Activated CD4-positive, alpha-beta T cell treated with anti-CD3 and anti-CD28 coated beads, Interleukin-2, amount 50 U/mL, for 24 hours (primary cell): ENCODE measurements at places on chromosomes 3 and 15.
A peak's percentile ranks its signal among the peaks of the same experiment; 100 is the strongest.

GRCh38 chr3:31770822-31771326, 210.2 kb downstream of the OSBPL10 start:
- DNase-seq, result no peak

DNA sequence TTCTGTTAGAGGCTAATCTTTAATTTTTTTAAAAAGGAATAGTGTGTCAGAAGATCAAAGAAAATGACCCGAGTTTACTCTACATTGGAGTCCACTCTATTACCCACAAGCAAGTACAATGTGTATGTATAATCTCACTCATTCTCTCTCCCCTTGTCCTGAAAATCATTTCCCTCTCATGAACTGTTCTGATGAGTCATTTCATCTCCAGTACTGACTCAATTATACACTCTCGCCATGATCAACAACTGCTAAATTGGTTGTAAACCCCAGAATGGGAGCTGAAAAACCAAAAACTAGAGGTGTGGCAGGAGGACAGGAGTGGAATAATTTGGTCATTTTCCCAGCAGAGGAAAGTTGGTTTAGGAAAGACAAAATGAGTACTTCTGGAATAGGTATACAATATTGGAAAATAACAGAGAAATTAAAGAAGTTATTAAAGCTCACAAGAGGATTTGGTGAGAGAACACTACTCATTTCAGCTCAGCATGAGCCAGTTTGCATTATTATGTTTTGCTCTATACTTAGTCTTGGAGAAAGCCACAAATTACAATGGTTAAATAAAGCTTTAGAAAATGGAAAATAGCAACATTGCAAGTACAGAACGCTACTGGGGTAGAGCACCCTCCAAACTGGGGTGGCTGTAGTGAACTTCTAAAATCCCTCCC, 144.3 kb upstream of the PFN2 start:
- DNase-seq, result no peak

DNA sequence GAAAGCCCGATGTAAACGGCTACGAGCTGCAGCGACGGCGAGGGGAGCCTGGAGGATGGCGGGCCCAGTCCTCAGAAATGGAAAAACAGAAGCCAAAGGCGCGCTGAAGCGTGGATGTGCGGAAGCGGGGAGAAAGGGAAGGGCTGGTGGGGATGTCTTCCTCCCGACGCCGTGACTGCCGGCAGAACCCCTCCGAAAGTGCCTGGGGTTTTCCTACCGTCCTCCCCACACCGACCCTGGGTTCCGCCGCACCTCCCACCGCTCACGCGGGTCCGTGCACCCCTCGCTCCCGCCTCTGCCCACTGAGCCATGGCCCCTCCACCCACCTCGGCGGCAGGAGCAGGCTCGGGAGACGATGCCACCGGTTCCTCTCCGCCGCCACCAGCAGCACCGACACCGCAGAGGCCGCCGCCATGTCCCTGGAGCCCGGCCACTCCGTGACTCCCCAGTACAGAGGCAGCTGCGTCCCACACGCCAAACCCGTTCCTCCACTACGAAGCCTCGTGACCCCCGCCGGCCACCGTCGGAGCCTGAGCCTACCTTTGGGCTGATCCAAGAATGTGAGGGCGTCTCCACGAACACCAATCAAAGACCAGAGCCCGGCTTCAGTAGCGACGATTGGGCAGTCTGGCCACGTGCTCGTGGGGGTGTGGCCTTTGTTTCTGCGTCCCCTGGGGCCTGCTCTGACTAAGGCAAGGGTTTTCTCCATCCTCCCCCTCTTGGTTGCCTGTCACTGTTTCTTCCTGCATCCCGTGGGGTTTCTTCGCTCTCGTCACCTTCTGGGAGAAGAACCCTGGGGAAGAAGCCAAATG, at the start of gene MCCC1:
Gene MCCC1, minus strand, starts transcription at position 471 of the 812 bp plus-strand sequence. Its CDS starts 56 bp downstream, at position 415.
- DNase-seq, result peak; percentile 92

DNA sequence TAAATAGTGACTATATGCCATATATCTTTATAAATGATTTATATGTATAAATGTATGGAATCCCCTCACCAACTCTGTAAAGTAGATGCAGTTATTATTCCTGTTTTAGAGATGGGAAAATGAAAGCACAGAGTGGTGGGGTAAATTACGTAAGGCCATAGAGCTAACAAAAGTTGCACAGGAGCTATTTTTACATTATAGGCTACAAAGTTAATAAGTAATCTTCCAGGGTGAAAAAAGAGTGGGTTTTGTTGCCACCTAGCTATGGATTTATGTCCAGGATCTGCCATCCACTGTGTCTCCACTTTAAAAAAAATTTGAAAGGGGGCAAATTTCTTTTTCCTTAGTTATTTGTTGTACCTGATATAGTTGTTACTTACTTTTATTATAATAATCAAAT, 235.7 kb downstream of the MCTP2 start:
- DNase-seq, result no peak

DNA sequence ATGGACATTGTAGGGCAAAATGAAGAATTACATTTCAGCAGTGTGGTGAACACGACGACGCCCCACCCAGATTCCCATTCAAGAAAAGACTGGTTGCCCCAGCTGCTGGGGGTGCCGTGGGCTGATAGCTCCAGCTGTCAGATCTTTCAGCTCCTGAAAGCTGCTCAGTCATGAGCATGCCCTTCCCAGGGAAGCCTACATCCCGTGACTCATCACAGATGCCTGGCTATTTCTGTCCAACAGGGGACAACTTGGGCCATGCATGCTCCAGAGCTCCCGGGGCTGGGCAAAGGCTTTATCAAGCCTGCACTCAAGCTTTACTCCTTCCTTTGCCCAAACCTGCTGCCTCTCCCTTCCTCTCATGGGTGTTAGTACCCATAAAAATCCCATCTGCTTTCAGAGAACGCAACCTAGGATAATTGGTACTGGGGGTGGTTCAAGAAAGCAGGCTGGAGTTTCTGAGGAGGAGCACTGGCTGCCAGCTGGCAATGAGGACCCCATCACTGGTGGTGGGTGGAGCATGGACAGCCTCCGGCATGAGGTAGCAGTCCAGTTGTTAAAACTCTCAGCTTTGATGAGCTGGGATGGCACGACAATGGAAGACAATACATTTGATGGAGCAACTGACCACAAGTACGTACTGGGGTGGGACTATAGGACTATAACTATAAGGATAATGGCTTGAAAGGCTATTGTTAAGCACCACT, 16.4 kb upstream of the ST8SIA2 start:
- DNase-seq, result no peak

- DNase-seq, result no peak
These were observed 35.2 kb downstream of the BDH1 start for GRCh38 chr3:197520311-197521276.

GRCh38 chr3:167740961-167741587, 5.6 kb downstream of the SERPINI1 start:
- DNase-seq, result no peak

- no peak for DNase-seq
These were observed 84.4 kb upstream of the MEX3B start for GRCh38 chr15:82130248-82130647.

DNA sequence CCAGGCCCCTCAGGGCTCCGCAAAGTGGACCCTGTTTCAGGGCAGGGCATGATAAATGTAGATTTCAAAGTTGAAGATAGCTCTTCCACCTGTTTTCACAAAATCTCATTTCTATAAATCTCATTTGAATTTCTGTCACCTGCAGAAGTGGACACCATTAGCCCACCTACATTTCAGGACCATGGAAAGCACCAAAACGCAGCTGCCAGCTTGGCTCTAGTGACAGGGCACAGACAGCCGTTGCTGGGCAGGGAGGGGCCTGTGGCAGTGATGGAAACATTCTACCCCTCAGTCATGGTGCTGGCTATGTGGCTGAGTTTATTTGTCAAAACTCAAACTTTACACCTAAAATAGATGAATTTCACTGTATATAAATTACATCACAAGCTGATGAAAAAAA, 40.4 kb downstream of the PRR23E start:
- no peak for DNase-seq

DNA sequence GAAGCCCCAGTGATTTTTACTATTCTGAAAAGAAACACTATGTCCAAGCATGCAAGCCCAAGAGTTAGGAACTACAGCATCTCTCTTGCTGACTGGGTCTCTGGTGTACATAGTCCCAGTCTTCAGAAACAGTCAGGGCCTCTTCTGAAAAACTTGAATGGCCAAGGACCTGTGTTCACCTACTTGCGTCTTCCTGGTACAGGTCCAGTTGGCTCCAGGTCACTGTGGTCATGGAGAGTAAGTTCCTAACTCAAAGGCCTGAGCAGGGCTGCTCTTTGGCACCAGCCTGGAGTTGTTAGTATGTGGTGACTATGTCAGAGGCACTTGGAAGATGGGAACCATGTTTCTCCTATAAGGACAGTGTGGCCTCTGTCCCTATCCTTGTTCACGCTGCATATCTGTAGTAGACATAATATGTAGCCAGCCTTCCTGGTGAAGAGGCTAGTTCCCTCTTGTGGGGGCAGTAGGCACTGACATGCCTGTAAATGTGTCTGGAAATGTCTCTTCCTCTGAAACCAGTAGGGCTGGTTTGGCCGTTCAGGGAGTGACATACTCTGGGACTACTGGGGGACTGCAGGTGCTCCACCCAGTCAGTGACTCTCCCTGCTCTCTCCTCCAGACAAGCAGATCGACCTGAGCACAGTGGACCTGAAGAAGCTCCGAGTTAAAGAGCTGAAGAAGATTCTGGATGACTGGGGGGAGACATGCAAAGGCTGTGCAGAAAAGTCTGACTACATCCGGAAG, 2.6 kb upstream of the RBM15B start:
- DNase-seq, result no peak

DNA sequence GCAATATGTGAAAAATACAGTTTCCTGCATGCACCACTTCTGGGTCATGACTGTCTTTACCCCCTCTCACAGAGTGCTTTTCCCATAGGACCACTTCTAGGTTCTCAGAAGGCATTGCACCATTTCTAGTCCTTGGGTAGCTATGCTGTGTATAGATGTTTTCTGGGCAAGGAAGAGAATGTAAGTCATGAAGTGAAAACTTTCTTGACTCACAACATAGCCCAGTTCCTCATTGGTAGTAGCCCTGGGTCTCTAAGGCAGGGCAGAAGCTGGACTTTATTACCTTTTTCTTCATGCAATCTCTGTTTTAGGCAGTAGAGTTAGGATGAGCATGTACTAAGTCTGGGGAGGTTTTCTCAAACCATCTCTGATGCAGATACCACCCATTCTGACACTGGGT, 203.1 kb downstream of the EPHB1 start:
- DNase-seq, result no peak

GRCh38 chr3:152039887-152040286, 166.4 kb downstream of the SUCNR1 start:
- no peak for DNase-seq

DNA sequence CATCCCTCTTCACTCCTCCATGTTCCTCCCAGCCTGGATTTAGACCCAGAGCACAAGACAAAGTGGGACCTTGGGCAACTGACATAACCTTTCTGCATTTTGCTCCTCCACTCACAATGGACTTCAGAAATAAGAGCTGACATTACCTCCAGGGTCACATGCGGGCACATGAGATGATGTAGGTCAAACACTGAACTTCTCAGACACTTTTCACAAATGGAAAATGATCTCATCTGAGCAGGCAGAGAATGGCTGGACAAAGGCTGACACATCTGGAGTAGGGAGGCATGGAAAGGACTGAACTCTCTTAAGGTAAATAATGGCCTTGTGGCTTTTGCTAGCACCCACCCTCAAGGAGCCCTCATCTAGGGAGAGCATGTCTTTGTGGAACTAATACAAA, 849.2 kb upstream of the CFAP20DC start:
- no peak for DNase-seq

DNA sequence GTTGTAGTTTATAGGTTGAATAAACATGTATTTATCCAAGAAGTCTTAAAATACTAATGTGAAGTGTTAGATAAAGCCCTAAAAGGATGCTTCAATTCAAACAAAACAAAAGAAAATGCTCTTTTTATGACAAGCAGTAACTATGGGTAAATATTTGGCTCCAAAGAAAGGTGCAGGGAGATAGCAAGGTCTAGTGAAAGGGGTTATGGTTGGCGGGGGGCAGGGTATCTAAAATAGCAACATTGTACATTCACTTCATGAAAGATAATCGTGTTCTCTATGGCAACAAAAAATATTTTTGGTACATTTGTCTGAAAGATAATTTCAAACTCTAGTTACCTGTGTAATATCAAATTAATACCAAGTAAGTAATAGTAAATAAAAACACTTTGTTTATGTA, 149.5 kb downstream of the FGF12 start:
- DNase-seq, result no peak

DNA sequence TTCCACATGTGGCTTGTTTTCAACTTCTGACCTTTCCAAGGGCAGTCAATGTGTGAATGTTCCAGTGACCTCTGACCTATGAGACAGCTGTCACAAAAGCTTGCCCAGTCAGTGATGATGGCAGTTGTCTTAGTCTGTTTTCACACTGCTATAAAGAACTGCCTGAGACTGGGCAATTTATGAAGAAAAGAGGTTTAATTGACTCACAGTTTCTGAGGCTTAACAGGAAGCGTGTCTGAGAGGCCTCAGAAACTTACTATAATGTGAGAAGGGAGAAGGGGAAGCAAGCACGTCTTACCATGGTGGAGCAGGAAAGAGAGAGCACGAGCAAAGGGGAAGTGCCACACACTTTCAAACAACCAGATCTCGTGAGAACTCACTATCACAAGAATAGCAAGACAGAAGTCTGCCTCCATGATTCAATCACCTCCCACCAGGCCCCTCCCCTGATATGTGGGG, 95.6 kb downstream of the ECT2 start:
- DNase-seq, result no peak

- DNase-seq, result no peak
These were observed 106.6 kb downstream of the VGLL4 start for GRCh38 chr3:11536936-11537612.

DNA sequence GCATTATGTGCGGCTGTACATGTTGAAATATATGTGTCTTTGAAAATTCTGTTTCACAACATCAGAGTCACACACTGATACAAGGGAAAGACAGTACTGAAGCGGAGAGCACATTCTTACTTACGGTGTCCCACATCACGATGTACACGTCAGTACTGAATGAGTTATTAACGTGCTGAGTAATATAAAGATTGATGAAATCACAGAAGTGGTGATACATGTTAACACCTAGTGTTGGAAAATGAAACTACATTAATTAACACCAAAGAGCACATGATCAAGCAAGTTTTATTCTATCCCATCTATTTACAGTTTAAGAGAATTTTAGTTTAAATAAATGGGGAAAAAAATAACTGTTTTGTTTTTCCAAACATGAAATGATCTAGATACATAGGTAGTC, 15.6 kb downstream of the EOGT start:
- DNase-seq, result no peak
